ENCODE measurements at places on chromosomes 5 and 9. TPM values are rescaled to one million over a fixed set of nuclear protein-coding genes. Genes with fewer than 3 reads are reported as not detected.

DNA sequence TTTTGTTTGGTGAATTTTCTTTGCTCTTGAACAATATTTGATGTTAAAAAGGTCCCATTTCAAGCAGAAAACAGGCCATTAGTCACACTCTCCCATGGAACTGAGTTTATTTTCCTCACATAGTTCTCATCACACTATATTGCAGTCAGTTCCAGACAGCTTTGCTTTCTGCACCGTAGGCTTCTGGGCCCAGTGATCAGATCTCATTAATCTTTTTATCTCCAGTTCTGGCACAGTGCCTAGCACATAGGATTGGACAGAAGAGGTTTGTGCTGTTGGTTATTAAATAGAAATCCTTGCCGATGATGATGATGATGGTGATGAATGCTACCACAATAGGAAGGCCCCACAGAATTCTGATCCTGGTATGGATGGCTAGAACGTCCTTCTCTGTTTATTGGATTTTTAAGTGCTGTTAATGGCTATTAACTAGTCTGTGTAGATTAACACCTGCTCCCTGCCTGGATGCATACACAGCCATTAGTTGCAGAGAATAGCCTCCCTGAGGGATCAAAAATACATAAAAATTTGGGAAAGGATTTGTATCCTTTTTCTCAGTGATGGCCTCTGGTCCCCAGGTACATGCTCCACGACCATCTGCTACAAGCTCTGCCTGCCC is 52.0 kb upstream of the NTRK2 start:
- DNase-seq = no peak

- no peak for DNase-seq
Measured at GRCh38 chr9:135144581-135145170, 57.2 kb downstream of the OLFM1 start.

- no peak for DNase-seq
Measured at GRCh38 chr5:96579711-96580110, 82.5 kb upstream of the CAST start.

GRCh38 chr5:36741128-36741527 is 134.7 kb downstream of the SLC1A3 start:
- no peak for DNase-seq

GCNT4 gene
- 16.7 TPM for total RNA-seq

GRCh38 chr9:16718952-16719351 is 151.5 kb downstream of the BNC2 start:
- no peak for DNase-seq

DNA sequence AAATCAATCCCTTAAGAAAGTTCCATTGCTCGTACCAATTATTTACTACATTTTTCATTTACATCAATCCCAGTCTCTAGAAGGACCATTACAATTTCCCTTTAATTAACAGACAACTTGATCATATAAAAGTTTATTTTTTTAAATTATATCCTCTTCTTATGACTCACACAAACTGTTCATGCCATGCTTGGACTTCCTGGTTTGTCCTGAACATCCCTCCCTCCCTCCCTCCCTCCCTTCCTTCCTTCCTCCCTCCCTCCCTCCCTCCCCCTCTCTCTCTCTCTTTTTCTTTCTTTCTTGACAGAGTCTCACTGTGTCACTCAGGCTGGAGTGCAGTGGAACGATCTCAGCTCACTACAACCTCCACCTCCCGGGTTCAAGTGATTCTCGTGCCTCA is 11.6 kb upstream of the CLTB start:
- no peak for DNase-seq

PCDHGA5 gene
- 7.0 TPM for total RNA-seq

GRCh38 chr9:5834214-5834613 is 1.3 kb upstream of the ERMP1 start:
- no peak for DNase-seq

GRCh38 chr9:87615547-87616148 is 110.3 kb upstream of the CTSL start:
- no peak for DNase-seq

- no peak for DNase-seq
Measured at GRCh38 chr5:148070621-148071020, 6.8 kb downstream of the SPINK5 start.

DNA sequence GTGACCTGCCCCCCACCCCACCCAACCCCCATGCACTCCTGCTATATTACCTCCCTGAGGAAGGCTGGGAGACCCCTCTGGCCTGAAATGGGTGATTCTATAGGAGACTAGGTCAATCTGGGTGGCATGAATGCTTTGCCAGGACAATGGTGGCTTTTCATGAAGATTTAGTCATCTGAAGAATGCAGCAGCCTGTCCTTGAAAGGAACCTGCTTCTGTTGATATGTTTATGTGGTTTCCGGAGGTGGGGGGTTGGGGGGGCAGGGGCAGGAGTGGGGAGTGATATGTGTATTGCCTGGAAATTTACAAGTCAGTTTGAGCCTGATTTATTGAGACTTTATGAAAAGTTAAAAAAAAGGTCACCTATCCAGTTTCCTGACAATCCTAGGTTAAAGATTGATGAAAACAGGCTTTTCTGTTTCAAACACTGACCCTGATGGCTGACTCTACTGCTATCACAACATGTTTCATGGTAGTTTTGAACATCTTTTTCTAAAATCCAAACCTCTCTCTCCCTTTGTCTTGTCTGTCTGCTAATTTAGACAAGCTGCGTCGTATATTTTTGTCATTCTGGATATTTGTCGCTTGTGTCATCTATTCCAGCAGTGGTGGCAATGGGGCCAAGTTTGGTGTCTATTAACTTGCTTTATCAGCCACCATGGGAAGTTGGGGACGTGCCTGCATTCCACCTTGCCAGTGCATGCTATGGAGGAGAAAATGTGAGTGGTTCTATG is 153.7 kb upstream of the EGFLAM start:
- no peak for DNase-seq

DNA sequence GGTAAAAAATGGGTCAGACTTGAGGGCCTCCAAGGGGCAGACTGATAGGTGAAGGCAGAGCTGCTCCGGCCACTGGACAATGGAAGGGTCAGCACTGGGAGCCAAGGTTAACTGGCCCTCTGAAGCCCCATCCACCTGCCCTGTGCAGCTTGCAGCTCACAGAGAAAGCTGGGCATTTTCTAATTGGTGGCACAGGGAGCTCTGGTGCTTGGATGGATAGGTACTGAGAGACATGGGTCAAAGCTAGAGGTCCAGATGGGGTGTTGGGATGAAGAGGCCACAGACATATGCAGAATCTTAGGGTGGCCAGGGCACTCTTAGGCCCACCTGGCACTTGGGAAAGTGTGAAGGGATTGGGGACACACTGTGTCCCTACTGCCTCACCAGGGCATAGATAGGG is 29.5 kb upstream of the SARDH start:
- DNase-seq = no peak

SV2C gene
- total RNA-seq = 2.1 TPM

- no peak for DNase-seq
Measured at GRCh38 chr5:113969901-113970300, 392.0 kb upstream of the KCNN2 start.

DNA sequence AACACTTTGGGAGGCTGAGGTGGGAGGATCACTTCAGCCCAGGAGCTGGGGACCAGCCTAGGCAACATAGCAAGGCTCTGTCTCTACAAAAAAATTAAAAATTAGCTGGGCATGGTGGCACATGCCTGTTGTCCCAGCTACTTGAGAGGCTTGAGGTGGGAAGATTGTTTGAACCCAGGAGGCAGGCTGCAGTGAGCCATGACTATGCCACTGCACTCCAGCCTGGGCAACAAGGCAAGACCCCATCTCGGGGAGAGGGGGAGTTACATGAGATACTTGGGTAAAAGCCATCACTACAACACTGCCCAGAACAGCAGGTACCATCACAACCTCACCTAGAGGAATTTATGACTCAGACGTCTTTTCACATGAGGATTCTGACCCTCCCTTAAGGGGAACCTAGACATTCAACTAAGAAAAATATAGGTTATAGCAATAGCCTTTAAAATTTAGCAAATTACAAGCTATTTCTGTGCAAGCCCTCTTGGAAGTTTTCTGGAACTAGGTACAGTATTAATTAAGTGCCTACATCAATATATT is 143.5 kb downstream of the NFIB start:
- no peak for DNase-seq

- no peak for DNase-seq
Measured at GRCh38 chr9:72309364-72310133, 55.5 kb downstream of the ZFAND5 start.

DNA sequence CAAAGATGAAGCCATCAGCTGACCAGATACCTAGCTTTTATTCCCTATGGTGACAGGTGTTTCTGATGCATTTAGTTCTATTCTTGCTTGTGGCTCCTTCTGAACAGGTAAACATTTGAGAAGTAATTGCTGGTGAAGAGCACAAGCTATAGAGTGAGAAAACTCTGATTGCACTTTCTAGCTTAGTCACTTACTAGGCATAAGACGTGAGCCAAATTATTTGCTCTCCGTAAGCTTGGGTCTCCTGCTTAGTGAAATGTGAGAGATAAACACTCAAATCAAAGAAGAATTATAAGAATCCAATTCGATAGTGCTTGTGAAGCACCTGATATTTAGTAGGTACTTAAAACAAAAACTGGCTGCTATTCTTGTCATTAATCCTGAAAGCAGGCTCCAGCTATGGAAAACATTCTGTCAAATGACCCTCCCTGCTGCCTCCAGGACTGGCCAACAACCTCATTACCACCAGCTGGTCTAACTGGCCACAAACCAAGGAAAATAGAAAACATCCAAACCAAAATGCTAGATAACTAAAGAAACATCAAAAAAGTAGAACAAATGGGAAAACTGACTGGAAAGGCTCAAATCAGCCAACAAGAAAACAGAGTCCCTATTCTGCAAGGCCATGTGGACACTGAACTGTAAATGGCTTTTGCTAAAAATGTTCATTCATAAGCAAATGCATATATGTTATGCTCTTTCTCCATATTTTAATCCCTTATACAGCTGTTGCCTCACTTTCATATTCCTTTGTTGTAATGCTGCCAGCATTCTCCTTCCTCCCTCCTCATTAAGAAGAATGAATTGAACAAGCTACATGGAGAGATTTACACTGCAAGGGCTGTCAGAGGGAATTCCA is 616.1 kb downstream of the DTWD2 start:
- peak; percentile 13 for DNase-seq

All from urinary bladder (tissue), 4 donors.